CD8-positive, alpha-beta memory T cell (primary cell): ENCODE measurements at places on chromosomes 3 and 15.

GRCh38 chr15:90869601-90870353, 1.4 kb downstream of the FURIN start:
- DNase-seq: no peak

DNA sequence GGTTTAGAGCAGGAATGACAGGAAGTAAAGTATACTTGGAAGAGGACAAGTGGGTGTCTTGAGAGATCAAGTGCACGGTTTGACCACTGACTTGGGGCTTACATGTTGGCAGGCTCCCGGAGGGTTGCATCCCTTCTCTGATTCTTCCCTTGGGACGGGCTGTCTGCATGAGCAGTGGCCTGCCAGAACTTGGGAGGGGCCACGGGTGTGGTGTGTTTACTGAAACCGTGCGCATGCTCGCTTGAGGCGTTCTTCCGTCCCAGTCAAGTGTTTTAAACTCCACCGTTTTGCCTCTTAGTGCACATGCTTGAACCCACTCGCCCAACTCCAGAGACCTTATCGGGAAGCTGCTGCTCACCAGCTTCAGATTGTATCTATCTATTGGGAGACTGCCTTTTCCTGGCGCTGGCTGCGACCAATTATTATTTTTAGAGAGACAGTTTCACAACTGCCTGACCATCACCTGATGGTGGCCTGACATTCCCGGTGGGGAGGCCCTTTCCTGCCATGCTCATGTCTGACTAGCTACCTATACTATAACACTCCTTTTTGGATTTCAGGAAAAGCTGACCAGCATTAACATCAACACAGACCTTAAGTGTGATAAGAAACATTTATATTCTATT, 14.9 kb upstream of the C3orf22 start:
- no peak for DNase-seq

- DNase-seq: no peak
Observed at GRCh38 chr15:91871837-91872236, 18.3 kb downstream of the SLCO3A1 start.

DNA sequence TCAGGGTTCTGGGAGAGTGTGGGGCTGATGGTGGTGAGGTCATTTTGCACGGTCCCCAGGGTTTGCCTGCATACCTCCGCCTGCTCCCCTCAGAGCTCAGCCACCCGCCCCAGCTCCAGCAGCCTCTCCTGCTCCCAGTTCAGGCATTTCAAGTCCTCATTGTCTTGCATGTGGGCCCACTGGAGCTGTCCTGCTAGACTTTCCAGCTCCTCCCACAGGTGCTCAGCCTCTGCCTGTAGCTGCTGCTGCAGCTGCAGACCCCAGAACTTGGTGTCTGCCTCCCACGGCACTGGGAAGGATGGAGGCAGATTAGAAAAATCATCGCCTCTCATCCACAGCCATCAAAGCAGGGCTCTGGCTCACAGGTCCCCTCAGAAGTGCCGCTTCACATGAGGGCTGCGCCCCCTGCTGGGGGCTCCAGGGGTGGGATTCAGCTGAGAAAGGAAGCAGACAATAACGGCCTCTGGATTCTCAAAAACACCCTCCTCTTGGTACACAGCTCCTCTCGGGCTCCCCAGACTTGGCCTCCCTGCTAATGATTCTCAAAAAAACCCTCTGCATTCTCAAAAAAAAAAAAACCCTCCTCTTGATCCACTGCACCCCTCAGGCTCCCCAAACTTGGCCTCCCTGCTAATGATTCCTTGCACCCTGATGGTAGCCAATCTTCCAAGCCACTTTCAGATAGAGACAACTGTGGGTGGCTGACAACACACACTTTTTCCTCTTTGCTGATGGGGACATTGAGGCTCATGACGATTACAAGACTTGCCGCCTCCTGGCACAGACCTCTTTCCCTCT, 89.3 kb upstream of the C2CD4B start:
- peak; percentile 44 for DNase-seq

DNA sequence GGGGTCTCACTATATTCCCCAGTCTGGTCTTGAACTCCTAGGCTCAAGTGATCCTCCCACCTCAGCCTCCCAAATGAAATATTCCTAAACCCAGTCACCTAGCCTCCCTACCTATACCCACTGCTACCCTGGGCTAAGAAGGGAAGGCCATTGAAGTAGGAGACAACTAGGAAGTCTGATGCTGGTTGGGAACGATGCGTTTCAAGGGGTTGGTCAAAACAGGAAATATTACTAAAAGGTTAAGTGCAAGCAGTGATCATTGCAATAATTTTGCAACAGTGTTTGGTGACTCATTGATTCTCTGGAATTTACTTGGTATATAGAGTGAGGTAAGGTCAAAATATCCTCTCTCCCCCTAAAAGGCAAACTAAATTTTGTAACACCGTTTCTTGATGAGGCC, 4.6 kb upstream of the UQCRC1 start:
- no peak for DNase-seq

GRCh38 chr3:141275032-141275422, 43.4 kb downstream of the PXYLP1 start:
- DNase-seq: no peak

DNA sequence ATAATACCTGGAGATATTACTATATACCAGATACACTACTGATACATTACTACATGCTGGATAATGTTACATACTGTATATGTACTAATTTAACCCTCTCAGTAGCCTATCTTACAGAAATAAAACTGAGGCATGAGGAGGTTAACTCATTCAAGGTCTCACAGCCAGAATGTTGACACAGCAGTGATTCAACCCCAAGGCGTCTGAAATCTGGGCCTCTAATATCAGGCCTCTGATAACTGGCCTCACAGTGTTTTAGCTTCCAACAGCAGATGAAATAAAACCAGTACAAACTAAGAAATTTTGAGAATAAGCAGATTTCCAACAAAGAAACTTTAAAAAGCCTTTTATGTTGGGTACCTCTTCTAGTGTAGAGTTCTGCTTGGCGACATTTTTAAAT, 23.4 kb downstream of the DZIP1L start:
- no peak for DNase-seq

GRCh38 chr3:165056510-165056909, 21.8 kb downstream of the SI start:
- no peak for DNase-seq

GRCh38 chr3:193310914-193311723, 67.4 kb downstream of the ATP13A5 start:
- no peak for DNase-seq

DNA sequence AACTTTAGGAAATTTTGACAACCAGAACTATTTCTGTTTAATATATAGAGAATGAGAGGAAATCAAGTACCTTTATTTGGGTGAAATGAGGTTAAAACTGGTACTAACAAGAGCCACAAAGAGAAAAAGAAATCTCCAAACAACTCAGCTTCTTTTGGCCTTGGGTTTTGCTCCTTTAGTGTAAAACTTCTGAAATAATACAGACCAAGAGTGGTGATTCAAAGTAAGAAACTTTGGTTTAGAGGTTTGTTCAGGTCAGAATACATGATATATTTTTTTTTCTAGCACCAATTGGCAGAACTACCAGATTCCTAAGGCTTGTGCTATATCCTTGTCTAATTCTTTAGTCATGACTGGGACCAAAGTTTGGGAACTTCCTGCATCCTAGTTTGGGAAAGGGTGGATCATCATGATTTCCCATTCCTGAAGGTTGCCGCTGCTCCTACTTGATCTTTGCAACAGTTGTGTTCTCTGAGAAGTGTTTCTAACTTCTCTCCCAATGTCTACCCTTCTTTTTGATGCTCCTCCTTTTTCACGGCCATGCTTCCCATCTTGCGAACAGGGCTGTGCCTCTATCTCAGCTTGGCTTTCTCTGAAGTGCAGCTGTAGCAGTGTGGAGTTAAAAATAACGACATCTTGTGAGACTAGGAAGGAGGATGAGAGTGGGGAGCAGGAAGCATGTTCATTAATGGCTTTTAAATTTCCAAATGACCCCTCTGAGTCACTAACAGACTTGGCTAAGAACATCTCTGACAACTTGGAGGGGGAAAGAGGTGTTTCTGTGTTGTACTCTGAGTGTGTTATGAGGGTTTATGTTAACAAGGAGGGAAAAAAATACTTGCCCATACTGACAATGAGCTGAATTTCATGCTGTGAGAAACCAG, 87.7 kb downstream of the KCNAB1 start:
- DNase-seq: no peak

DNA sequence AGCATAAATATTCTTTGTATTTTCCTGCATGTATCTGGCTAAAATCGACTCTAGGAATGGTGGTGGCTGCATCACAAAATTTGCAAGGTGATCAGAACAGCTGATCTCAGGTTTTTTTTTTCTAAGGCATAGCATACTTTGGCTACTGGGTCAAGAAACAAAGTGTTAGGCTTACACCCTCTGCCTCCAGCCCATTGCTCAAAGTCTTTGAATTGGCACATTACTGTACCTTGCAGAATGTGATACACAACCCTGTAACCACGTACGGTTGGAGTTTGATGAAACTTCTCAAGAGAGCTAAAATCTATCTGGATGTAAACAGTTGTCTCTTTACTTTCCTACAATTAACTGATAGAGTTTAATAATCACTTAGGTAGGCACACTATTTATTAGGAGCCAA, 188.1 kb downstream of the THRB start:
- no peak for DNase-seq

DNA sequence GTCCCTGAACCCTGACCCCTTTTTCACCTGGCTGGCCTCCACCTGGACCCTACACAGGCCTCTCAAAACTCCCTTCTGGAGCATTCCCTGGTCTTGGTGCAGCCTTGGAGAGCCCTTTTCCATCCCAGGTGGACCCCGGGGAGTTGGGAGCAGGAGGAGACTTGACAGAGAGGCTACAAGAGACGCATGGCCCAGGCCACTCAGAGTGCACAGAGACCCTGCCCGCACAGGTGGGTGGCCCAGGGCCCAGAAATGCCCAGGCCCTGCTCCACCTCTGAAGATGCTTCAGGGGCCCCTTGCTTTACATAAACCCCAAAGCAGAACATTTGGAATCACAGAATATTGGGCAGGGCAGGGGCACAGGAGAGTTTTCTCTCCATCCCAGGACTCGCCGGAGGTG, 34.4 kb downstream of the CYP11A1 start:
- no peak for DNase-seq

- no peak for DNase-seq
Observed at GRCh38 chr3:72661115-72661457, 187.2 kb downstream of the SHQ1 start.
